ENCODE measurements at places on chromosomes 12 and 14.

GRCh38 chr12:132700212-132700822 lies 10.3 kb upstream of the PGAM5 start:
- DNase-seq, result peak; percentile 62

DNA sequence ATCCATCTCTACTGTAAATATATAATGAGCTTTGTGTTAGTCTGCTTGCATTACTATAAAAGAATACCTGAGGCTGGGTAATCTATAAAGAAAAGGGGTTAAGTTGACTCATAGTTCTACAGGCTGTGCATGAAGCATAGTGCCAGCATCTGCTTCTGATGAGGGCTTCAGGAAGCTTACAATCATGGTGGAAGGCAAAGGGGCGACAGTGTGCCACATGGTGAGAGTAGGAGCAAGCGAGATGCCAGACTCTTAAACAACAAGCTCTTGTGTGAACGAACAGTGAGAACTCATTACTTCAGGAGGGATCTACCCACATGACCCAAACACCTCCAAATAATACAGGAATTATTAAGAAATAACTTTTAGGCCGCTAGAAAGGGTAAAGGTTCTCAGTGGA lies 28.1 kb downstream of the APOBEC1 start:
- DNase-seq, result no peak

GRCh38 chr12:105109465-105110212 lies 2.1 kb downstream of the WASHC4 start:
- DNase-seq, result no peak

DNA sequence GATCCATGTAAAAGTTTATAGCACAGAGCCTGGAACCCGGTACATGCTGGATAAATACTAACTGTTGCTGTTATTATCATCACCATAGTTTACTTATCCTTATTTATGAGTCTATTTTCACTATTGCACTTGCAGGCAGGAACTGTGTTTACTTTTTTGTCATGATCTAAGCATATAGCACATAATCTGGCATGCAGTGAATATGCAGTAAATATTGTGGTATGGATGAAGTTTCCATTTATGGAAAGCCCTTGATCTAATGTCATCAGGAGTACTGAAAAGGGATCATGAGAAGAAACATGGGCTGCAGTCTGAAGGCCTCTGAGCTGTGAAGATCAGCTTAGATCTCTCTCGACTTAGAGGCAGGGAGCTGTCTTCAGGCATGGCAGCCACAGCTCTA lies 91.6 kb downstream of the KCNK13 start:
- no peak for DNase-seq

DNA sequence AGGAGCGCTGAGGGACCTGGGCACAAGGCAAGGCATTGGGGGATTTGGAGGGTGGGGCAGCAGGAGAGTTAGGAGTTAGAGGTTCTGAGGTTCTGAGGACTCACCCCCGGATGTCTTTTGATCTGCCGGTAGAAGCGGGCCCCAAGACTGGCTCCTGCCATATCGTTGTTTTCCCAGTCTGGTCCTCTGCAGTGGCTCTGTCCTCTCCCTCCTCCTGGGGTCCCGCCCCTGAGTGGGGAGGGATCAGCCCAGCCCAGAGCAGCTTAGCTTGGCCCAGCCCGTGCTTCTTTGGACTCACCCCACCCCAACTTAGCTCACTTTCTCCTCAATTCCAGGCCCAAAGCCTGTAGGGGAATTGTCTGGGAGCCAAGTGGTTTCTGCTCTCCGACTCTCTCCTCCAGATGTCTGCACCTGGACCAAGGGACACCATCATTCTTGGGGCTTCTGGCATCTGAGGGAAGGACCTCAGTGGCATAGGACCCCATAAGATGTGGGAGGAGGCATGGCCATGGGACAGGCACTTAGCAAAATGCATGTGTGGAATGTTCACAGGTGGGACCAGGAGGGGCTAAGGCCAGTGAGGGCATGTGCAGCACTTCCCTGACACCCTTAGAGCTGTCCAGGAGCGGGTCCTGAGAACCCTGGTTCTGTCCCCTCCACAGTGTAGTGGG lies 7.5 kb downstream of the SHMT2 start:
- no peak for DNase-seq

DNA sequence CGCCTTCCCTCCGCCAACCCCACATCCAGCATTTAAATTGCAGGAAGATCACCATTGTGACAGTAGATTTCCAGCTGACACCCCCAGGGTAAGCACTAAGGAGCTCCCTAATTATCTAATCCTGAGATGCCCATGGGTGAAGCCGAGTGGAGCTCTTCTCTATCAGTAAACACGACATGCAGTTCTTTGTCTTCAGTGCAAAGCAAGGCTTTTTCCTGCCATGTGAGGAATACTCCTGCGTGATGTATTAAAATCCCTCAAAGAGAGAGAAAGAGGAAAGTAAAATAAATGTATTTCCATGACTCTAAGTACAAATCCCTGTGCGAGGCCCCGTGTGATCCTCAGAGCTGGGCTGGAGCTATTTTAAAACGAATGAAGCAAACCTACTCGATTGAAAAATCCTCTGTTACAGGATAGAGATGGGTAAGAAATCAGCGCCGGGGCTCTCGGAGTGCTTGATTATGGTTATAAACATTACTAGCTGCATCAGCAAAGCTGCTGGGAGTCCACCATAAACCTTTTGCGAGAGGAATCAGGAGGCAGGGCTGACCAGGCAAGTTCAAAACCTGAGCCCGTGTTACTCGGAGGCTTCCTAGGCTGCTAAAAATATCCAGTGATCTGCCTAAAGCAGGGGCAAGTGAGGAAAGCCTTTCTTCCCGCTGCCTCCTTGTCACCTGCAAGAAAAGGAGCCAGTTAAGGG lies 61.5 kb downstream of the MAP1LC3B2 start:
- no peak for DNase-seq
